ENCODE measurements at places on chromosomes 4 and X. TPM values are rescaled to one million over a fixed set of nuclear protein-coding genes. Genes with fewer than 3 reads are reported as not detected.

The WAS gene
- 2.1 TPM for total RNA-seq

The NAP1L3 gene
- 11.7 TPM for total RNA-seq

DNA sequence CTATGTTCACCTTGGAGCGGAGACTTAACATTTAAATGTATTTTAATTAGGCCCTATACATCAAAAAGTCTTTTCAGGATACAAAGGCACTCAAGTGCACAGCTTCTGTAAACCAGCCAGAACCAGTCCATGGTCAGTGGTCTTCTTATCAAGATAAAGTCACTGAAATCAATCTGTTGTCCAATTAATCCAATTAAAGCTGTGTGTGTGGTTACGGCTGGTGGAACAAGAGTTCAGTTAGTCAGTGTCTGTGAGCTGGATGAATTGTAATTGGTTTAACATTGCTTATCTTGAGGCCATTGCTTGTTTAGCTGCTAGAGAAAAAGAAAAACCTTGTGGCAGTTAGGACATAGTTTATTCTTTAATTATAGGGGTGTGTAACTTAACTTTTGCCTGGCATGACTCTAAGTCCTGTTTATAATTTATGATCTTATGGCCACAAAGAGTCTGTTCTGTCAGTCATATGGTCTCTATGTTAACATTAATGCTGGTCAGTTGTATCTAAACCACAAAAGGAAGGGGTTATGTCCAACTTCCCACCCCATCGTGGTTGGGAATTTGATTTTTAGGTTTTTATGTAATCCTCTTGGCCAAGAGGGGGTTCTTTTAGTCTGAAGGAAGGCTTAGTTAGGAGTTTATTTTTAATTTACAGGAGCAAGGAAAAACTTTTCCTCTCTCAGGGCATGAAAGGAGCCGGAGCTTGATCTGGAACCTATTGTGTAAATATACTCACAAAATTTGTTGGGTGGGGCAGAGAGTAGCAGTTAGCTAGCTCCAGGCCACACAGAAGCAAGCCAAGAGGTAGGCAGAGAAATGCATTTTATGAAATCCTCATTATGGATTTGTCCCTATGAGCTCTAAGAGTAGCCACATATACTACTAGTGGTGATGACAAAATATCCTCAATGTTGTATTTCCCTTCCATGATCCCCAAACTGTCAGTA, 665.7 kb upstream of the ACTRT1 start:
- no peak overlapping the region for H3K27ac ChIP-seq
- H3K36me3 ChIP-seq: no peaks in the 10 kb centered on the region
- H3K4me3 ChIP-seq: no peak overlapping the region
- no peaks in the 10 kb centered on the region for H3K27me3 ChIP-seq
- no peaks in the 10 kb centered on the region for H3K4me1 ChIP-seq

DNA sequence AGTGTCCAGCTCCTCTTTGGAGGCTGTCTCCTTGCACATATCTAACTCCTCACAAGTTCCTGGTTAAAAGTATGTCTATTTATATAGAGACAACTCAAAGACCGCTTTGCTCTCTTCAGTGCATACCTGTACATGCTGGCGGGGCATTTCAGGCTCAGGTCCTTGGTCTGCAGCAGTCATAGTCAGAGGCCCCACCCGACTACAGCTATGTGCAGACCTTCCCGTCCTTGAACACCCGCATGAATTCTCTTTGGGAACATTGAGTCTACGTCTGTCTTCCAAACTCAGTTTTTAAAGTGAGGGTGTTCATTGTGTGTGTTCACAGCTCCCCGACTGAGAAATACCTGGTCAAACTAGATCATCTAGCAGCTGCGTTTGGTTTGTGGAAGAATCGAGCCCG, 4.2 kb downstream of the BCOR start:
- H3K4me1 ChIP-seq: peaks cover 39% of the 10 kb centered on the region
- H3K36me3 ChIP-seq: no peaks in the 10 kb centered on the region
- H3K27me3 ChIP-seq: peaks cover 76% of the 10 kb centered on the region
- H3K4me3 ChIP-seq: peak overlapping the region; percentile 69
- DNase-seq: no peak

- H3K4me1 ChIP-seq: peaks cover 21% of the 10 kb centered on the region
- no peak overlapping the region for H3K27ac ChIP-seq
- no peaks in the 10 kb centered on the region for H3K27me3 ChIP-seq
- H3K4me3 ChIP-seq: no peak overlapping the region
Observed at GRCh38 chr4:184357772-184358171, 116.6 kb downstream of the IRF2 start.

The UGT2A1 gene
- 0.31 TPM for total RNA-seq

DNA sequence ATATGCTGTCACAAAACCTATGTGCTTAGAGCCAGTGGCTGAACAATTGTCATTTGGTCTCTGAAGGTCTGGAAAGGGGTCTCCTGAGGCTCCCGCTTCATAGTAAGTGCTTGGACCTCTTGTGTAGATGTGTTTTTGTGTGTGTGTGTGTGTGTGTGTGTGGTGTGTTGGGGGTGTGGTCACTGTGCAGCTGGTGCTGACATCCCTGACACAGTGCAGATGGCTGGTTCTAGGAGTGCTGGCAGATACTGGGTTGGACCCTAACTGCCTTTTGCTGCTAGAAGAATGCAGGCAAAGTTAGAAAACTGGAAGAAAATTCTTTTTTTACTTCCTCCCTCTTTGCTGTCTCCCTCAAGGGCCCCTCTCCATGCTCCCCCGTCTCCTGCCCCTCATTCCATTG, 1872.6 kb downstream of the ARAP2 start:
- H3K4me3 ChIP-seq: no peak overlapping the region
- DNase-seq: peak; percentile 12
- H3K4me1 ChIP-seq: no peaks in the 10 kb centered on the region
- H3K27me3 ChIP-seq: no peaks in the 10 kb centered on the region
- no peak overlapping the region for H3K27ac ChIP-seq

The ITIH6 gene
- total RNA-seq: 0.22 TPM

The MOSPD2 gene
- total RNA-seq: 7.5 TPM

The MEPE gene
- total RNA-seq: not detected

- no peak overlapping the region for H3K27ac ChIP-seq
- no peak overlapping the region for H3K4me3 ChIP-seq
- H3K36me3 ChIP-seq: no peaks in the 10 kb centered on the region
- H3K27me3 ChIP-seq: no peaks in the 10 kb centered on the region
Observed at GRCh38 chr4:83993774-83994173, 457.9 kb downstream of the GPAT3 start.

The NEIL3 gene
- total RNA-seq: 3.0 TPM

DNA sequence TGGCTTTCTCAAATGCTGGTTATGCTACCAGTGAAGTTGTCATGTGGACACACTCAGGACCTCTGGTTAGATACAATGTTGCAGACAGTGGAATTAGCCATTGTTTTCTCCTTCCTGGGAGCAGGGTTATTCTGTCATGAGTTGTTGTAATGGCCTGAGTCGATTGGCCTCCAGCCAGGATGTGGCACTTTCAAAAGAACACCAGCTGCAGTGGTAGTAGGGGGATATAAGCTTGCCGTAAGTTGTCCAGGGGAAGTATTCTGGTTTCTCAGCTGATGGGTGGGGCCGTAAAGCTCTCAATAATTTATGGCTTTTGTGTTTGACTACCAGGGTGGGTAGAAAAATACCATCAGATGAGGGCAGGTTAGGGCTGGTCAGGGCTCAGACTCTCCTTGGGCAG, 697.5 kb upstream of the GNPDA2 start:
- H3K4me3 ChIP-seq: no peak overlapping the region
- DNase-seq: peak; percentile 12
- H3K27me3 ChIP-seq: no peaks in the 10 kb centered on the region
- H3K4me1 ChIP-seq: peaks cover 5% of the 10 kb centered on the region

- no peaks in the 10 kb centered on the region for H3K36me3 ChIP-seq
- DNase-seq: peak; percentile 30
- H3K4me3 ChIP-seq: no peak overlapping the region
- no peak overlapping the region for H3K27ac ChIP-seq
- peaks cover 6% of the 10 kb centered on the region for H3K4me1 ChIP-seq
Observed at GRCh38 chr4:156118507-156119220, 165.0 kb upstream of the CTSO start.

The ANK2 gene
- 282 TPM for total RNA-seq

GRCh38 chr4:38752941-38753806, 29.6 kb downstream of the TLR10 start:
- no peaks in the 10 kb centered on the region for H3K27me3 ChIP-seq
- peak overlapping the region; percentile 6 for H3K4me3 ChIP-seq
- H3K36me3 ChIP-seq: no peaks in the 10 kb centered on the region
- peak overlapping the region; percentile 86 for H3K27ac ChIP-seq

The MAGEA8 gene
- not detected for total RNA-seq

GRCh38 chr4:26861434-26862186, 969 bp downstream of the STIM2 start:
- H3K27ac ChIP-seq: peak overlapping the region; percentile 94
- H3K4me3 ChIP-seq: peak overlapping the region; percentile 75
- no peaks in the 10 kb centered on the region for H3K36me3 ChIP-seq
- peaks cover 20% of the 10 kb centered on the region for H3K4me1 ChIP-seq
- peak; percentile 88 for DNase-seq

The TCP11X2 gene
- not detected for total RNA-seq

The ENOX2 gene
- 11.6 TPM for total RNA-seq

The TMSB15C gene
- 5.3 TPM for total RNA-seq

The GLRB gene
- total RNA-seq: 8.9 TPM

DNA sequence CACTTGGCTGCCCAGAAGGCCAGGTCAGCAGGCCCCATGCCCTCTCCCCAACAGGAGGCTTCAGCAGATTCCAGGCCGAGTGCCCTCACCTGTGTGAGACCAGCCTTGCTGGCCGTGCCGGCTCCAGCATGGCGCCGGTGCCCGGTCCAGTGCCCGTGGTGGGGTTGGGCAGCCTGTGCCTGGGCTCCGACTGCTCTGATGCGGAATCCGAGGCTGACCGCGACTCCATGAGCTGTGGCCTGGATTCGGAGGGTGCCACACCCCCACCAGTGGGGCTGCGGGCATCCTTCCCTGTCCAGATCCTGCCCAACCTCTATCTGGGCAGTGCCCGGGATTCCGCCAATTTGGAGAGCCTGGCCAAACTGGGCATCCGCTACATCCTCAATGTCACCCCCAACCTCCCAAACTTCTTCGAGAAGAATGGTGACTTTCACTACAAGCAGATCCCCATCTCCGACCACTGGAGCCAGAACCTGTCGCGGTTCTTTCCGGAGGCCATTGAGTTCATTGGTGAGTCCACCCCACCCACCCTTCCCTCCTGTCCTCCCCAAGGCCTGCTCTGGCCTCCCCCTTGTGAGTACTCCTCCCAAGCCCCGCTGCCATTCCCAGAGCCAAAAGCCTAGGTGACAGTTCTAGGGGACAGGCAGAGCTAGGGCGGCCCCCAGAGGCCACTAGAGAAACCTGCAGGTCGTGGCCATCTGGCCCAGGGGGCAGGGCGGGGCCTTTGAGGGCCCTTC, 2.3 kb downstream of the DUSP9 start:
- peaks cover 51% of the 10 kb centered on the region for H3K27me3 ChIP-seq
- H3K27ac ChIP-seq: no peak overlapping the region
- H3K4me1 ChIP-seq: peaks cover 13% of the 10 kb centered on the region
- no peak for DNase-seq
- H3K4me3 ChIP-seq: no peak overlapping the region

- no peaks in the 10 kb centered on the region for H3K27me3 ChIP-seq
- no peaks in the 10 kb centered on the region for H3K36me3 ChIP-seq
- DNase-seq: no peak
- H3K4me3 ChIP-seq: no peak overlapping the region
- no peak overlapping the region for H3K27ac ChIP-seq
Observed at GRCh38 chr4:93178279-93178678, 650.3 kb upstream of the ATOH1 start.

Measured in muscle of leg (tissue), 16 donors.